B cell (primary cell): ENCODE measurements at places on chromosomes 1 and 21.

DNA sequence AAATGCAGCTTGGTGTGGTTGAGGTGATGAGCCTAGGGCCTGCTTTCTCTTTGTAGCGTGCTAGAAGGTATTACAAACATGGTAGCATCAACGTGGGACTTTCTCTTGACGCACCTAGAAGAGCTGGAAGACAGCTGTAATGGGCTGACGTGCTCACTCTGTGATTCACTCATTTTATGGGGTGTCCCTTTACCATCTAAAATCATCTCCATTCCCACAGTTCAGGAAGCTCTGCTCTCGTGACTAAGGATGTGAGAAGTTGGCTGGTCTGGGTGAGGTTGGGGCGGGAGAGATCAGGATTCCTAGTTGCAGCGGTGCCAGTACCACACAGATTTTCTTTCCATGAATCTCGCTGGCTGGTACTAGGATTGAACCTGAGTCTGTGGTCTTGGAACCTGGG lies 4.2 kb downstream of the HTR6 start:
- DNase-seq = no peak

GRCh38 chr21:31145274-31145673 lies 107.0 kb upstream of the KRTAP19-8 start:
- no peak for DNase-seq

DNA sequence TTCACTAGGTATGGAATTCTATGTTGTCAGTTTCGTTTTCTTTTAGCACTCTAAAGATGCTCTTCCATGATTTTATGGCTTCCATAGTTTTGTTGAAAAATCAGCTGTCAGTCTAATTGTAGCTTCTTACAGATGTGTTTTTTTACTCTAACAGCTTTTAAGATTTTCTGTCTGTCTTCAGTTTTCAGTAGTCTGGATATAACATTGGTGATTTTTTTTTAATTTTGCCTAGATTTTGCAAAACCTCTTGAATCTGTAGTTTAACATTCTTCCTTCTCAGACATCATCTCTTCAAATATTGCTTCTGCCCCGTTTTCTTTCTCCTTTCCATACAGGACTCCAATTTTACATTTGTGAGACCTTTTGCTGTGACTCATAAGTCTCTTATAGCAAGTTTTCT lies 17.9 kb upstream of the DYRK1A start:
- DNase-seq = no peak

DNA sequence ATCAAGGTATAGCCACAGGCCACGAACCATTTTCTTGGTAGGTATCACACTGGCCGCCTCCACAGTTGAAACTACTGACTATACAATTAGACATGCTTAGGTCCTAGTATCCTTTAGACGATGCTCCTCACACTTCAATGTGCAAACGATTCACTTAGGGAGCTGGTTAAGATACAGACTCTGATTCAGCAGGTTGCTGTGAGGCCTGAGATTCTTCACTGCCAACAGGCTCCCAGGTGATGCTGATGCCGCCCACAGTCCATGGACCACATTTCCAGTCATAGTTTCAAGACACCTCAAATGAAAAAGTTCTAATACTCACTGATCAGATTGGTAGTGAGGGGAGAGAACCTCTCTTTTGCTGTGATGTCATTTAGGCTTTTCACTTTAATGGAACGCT lies 6.8 kb downstream of the ATP5PO start:
- no peak for DNase-seq

- DNase-seq = no peak
Measured at GRCh38 chr1:69513601-69514000, 54.1 kb upstream of the LRRC7 start.

DNA sequence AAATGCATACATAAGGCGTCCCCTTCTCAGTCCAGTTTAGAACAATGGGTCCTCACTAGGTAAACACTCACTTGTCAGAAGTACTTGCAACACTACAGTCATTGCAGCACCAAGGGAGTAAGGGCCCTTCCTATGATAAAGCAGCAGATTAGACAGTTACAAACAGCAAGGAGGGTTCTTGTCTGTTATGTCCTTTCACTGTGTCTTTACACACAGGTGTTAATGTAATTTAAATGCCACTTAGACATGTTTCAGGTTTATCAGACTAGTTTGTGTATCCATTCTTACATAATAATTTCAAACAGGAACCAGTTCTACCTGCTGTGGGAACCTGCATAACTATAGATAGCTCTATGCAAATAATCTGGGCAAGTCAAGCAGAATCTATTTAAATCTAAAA lies 105.6 kb upstream of the USH2A start:
- peak; percentile 62 for DNase-seq
